GM18507 (cell line): ENCODE measurements at places on chromosomes 12 and 14.
A peak's percentile ranks its signal among the peaks of the same experiment; 100 is the strongest.

- no peak for DNase-seq
Measured at GRCh38 chr14:67133595-67134441, 55.4 kb upstream of the GARIN2 start.

- no peak for DNase-seq
Measured at GRCh38 chr12:46944771-46945170, 119.0 kb upstream of the SLC38A4 start.

DNA sequence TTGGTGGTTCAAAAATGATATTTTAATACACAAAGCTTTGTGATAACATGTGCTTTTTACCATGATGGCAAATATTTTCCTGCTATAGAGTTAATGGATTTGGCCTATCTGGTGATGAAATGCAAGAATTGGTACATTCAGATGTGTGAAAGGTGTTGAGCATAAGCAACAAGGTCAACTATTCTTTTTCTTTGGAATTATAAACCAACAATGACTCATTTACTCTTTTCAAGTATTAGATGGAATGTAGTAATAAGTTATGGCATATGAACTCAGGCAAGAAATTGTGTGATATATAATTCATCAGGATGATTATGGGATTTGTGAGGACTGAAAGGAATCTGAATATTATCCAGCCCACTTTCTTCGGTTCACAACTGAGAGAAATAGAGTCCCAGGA, 471.4 kb downstream of the ETNK1 start:
- DNase-seq, result no peak

GRCh38 chr14:49971156-49972130, 78.6 kb downstream of the ARF6 start:
- DNase-seq, result peak; percentile 58

GRCh38 chr12:78204926-78205325, 374.2 kb downstream of the NAV3 start:
- DNase-seq, result no peak

DNA sequence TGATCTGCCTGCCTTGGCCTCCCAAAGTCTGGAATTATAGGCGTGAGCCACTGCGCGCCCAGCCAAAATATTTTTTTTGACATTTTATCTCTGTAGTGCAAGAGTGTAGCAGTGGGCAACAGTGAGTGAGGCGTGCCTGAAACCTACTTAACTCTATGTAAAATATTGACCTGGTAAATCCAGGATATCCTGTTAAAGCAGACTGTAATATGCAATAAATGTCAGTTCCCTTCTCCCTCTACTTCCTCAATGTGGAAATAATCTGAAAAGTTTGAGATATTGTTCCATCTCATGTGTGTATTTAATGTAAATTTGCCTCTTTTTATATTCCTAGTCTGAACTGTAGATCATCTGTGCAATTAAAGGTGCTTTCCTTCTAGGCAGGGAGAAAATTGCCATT, 9.5 kb upstream of the CDK17 start:
- DNase-seq, result no peak

DNA sequence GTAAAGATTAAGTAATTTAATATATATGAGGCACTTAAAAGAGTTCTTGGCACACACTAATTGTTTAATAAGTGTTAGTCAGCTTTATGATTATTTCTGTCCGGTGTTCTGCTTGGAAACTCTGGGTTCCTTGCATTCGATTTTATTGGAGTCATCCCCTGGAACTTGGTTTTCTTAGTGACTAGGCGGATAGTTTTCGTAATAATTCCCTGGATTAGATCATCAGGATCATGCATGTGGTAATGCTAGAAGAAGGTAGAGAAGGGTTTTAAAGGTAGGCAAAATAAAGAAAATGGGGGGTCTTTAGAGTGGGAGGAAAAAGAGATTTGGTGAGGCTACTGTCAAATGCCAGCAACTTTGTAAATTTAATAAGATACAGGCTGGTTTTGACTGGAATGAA, 88.4 kb downstream of the MYF5 start:
- no peak for DNase-seq
